DMS79 (cell line): ENCODE measurements at places on chromosomes 2 and 18.

DNA sequence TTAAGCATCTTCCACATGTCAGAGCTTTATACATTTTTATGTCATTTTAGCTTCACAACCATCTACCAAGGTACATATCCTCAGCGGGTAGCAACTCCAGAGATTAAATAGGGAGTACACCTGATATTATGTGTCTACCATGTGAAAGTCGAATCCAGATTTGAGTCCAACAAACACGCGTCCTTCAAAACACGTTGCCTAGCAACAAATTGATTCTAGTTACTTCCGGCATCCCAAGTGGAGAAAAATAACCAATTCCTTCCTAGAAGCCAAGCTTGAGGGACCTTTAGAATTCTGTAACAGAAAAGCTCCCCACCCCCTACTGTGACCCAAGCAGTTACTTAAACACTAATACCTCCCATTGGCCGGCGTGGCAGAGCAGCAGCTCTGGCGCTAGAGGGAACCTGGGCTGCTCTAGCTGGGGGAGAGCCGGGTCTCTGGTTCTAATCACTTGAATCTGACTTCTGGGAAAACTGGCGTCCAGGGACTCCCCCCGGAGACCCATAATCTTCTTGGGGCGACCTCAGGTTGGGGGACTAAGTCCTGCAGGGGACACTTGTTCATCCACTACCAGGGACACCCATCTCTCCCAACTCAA, at the start of gene ERICH2:
Gene ERICH2, plus strand, starts transcription at position 371 of the 598 bp plus-strand sequence. CDS start 304 bp downstream, outside the sequence.
- peak; percentile 60 for DNase-seq

DNA sequence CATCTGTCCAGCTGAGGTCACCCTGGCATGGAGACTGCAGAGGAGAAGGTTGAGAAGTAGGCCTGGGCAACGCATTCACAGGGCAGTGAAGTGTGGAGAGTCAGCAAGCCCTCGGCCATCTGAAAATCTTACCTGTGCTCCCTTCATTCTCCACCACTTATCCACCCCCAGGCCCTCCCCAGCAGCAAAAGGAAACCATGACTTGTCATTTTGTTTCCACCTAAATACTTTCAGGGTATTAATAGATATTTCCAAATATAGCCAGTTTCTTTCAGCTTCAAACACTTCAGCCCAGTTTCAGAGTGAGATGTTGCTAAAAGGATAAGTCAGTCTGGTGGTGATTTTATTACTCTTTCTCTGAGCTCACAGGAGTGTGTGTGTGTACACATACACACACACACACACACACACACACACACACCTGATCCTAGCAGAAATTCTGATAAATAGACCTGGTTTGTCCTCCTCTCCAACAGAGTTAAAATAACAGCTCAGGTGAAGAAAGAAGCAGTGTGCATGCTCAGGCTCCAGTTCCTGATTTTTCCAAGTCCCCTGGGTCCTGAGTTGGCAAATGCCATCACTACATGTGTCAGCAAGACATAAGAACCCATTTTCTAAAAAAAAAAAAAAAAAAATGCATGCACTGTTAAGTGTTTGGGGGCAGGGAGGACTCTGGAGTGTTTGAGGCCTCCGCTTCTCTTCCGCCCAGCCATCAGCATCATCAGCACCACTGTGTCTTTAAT, 82.8 kb downstream of the LOXHD1 start:
- DNase-seq: no peak

DNA sequence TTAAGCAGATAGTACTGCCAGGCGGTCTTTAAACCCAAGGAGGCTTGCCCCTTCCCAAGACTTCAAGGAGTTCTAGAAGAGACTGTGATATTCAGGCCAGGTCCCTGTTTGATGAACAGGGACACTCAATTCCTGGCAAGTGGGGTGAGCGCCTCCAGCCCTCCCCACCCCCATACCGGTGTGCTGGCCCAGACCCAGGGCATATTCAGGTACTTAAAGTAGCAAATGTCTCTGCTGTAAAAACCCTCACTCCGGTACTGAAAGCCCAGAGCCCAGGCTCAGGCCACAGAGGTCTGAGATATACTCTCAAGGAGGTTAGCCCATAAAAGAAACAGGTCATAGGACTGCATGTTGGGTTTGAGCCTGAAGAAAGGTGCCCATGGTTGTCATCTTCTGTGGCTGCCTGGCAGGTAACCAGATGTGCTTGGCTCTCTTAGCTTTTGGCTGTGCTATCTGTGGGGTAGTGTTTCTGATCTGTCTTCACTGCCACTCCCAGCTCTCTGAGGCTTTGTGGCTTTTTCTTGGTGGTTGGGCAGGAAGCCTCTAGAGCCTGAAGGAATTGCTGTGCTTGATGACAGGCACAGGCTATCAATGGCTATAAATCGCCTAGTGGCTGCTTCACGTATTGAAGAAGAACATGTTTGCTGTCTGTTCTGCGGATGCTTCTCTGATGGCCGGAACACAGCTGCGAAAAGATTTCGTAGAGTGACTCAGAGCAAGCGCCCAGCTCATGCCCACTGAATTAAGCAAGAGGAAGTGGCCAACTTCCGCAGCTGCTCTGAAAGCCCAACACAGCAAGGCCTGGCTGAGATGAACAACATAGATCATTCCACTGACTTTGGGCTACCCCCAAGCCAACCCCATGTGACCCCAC, 63.3 kb upstream of the ALPP start:
- no peak for DNase-seq

DNA sequence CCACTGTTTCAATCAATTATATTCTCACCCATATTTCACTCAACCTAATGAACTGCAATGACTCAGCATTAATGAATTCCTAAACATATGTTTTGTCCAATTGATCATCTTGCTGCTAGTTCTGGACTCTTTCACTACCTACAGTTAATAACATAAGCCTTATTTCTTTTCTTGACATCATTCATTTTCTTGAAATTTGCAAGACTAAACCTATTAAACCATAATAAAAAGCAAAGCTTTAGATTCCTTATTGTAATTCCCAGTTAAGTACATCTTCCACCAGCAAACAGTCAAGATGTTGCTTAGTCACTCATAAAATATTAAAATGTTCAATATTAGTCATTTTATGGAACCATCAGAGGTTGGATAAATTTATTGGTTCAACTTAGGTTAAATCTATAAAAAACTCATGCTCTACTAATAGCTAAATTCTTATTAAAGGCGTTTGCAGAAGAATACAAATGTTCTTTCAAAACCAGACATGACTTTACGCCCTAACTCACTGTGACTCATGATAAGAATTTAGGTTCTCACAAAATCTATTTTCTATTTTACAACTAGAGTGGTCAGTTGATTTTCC, 599.4 kb downstream of the RNF144A start:
- no peak for DNase-seq

GRCh38 chr2:191155608-191156071, 4.8 kb upstream of the STAT4 start:
- DNase-seq: no peak

- DNase-seq: no peak
Observed at GRCh38 chr2:178394859-178395258, 56.1 kb downstream of the PRKRA start.
